NCI-H526 treated with DMSO at 0.1 percent for 48 hours (cell line): ENCODE measurements at places on chromosomes 6 and 20.

- DNase-seq, result no peak
Measured at GRCh38 chr6:43627008-43627825, 1.8 kb downstream of the GTPBP2 start.

- DNase-seq, result no peak
Measured at GRCh38 chr6:144156338-144156737, 6.0 kb downstream of the STX11 start.

- DNase-seq, result no peak
Measured at GRCh38 chr6:125307150-125307838, 5.5 kb upstream of the HDDC2 start.

GRCh38 chr6:52591832-52592231 is 15.0 kb upstream of the TRAM2 start:
- no peak for DNase-seq

- no peak for DNase-seq
Measured at GRCh38 chr6:149372062-149372461, 28.0 kb upstream of the SUMO4 start.

GRCh38 chr6:35186571-35186970 is 27.2 kb upstream of the SCUBE3 start:
- no peak for DNase-seq

DNA sequence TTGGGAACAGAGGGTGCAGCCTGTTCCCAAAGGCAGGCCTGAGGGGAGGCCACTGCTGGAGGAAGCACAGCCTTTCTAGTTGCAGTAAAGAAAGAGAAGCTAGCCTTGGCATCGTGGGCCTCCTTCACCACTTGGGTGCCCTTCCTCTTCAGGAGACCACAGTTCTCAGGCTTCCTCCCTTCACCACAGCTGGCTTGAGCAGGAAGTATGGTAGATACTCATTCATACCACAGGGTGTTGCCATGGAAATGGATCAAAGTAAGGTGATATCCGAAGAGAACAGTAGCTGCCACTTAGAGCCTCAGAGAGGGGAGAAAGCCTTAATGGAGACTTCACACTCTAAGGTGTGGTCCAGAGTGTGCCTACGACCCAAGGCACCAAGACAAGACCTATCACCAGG is 120.4 kb upstream of the RIPOR2 start:
- no peak for DNase-seq

- no peak for DNase-seq
Measured at GRCh38 chr6:135854799-135855198, 3.3 kb downstream of the PDE7B start.

GRCh38 chr6:44222486-44223318 is 693 bp upstream of the SLC29A1 start:
- DNase-seq, result peak; percentile 59

GRCh38 chr6:131900231-131900630 is 50.9 kb downstream of the CCN2 start:
- DNase-seq, result no peak

- DNase-seq, result no peak
Measured at GRCh38 chr20:9475456-9475855, 38.9 kb upstream of the LAMP5 start.

DNA sequence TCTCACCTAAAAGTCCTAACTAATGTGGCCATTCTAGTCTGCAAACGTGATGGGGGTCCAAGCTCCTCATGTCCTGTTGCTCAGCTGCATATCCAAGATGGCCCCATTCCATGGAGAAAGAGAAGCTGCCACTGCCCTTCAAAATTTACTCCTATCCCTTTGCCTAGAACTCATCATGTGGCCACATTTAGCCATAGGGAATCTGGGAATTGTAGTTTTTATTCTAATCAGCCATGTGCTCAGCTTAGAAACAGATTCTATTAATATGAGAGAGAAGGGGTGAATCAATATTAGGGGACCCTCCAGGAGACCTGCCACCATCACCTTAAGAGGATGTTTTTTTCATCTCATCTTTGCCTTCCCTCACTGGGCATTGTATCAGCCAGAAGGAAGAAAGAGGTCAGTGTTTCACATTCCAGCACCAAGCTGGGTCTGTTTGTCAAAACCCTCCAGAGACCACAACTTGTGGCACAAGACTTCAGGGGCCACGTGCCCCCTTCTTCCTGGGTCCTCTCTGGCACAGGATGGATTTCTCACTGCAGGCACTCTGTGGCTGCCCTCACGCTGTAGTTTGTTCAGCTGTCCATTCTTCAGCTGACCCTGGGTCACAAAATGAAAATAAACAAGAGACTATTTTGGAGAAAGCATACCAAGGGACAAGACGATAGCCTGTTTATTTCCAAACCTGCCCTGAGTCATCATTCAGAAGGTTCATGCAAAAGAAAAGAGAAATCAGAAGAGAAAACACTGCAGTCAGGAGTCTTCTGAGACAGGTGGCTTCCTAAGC is 172.0 kb downstream of the EYA2 start:
- no peak for DNase-seq

- DNase-seq, result no peak
Measured at GRCh38 chr6:158642097-158642601, 2.4 kb downstream of the DYNLT1 start.

DNA sequence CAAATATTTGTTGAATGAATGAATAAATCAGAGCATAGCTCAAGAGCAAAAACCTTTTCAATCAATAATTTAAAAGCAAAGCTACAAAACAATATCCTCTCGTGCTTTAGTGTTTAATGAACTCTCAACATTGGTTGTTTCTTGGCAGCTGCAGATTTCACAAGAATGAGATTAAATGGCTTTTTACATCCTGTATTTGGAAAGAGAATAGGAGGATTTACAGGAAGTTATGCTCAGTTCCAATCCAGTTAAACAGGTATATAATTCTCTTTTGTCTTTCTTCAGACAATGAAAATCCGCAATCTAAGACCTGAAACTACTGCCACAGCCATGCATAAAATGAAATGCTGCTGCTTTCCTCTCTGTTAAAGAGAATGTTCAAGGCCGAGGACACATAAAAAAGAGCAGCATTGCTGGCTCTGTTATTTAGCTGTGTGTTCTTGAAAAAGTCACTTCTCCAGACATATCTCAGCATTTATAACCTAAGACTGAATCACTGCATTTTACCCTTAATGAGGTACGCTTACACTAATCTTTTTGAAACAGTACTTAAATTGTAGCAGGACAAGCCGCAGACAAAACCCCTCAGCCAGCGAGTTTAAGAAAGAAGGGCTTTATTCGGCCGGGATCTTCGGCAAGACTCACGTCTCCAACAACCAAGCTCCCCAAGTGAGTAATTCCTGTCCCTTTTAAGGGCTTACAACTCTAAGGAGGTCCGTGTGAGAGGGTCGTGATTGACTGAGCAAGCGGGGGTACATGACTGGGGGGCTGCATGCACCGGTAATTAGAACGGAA is 3.6 kb downstream of the C6orf52 start:
- DNase-seq, result no peak

DNA sequence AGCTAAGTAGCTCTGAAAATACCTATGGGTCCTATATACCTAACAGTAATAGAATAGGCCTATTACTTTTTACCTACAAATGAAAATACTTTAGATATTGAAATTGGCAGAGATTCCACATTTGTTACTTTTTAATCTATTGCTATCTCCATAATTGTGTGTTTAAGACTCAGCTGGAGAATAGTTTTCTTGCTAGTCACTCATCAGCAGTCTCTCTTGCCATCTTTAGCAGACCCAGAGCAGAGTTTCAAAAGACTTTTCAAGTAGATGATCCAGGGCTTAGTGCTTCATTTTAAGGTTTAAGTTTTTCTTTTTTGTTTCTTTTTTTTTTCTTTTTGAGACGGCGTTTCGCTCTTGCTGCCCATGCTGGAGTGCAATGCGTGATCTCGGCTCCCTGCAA is 12.9 kb downstream of the ANKS1A start:
- DNase-seq, result no peak

DNA sequence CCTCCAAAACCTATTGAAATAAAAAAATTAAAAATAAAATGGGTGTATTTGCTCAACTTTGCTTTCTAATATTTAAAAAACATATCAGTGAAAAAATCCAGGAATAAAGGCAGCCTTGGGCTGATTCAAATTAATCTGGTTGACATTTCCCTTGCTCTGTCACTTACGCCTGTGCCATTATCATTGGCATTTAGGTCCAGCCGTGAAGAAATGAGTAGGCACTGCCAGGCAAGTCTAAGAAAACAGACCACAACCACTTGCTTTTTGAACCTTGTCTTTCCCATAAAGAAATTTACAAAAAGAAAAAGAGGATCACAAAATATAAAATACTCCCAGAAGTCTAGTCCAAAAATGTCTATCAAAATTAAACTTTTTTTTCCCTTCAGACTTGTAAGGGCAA is 59.2 kb upstream of the HBS1L start:
- DNase-seq, result no peak

- peak; percentile 68 for DNase-seq
Measured at GRCh38 chr20:40160097-40160550, 528.9 kb downstream of the MAFB start.

DNA sequence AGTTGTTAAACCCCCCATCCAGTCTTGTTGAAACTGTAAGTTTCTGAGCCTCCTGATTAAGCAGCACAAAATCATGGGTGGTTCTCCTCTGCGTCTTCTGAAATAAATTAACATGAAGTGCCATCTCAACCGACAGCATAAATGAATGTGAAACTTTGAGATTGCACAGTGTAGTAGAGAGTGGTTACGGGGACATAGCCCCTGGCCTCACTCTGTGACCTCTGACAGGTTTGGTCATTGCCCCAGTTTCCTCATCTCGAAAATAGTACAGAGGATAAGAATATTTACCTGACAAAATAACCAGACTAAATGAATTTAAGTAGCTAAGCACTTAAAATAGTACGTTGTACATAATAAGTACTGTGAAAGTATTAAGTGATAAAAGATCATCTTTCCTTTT is 19.1 kb downstream of the NKX2-4 start:
- no peak for DNase-seq

DNA sequence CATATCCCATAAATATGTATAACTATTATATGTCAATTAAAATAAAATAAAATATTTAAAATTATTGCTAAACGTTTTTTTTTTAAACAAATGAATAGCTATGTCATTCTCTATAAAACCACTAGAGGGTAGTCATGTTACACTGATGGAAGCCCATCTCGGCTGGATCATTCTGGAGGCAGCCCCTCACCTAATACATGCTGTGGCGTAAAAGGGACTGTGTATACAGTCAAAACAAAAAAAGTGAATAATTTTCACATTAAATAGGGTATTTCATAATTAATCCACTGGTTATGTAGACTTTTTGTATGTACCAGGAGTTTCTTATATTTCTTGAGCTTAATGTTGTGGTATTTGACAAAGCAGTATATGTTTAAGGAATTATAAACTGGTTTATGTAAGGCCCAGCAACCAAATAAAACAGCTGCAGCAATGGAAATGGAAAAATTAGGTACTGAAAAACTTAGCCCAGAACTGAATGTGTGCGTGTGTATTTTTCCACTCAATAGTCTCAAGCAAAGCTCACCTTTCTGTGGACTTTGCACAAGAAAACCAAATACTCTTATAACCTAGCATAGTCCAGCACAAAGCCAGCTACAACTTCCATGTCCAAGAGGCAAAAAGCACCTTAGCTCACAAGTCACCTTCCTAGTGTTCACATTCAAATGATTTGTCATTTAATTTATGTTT is 81.7 kb downstream of the COL9A1 start:
- DNase-seq, result peak; percentile 52

- DNase-seq, result no peak
Measured at GRCh38 chr6:103107985-103108384, 1714.5 kb downstream of the GRIK2 start.

- DNase-seq, result no peak
Measured at GRCh38 chr20:62370115-62370806, 3.1 kb upstream of the LAMA5 start.

DNA sequence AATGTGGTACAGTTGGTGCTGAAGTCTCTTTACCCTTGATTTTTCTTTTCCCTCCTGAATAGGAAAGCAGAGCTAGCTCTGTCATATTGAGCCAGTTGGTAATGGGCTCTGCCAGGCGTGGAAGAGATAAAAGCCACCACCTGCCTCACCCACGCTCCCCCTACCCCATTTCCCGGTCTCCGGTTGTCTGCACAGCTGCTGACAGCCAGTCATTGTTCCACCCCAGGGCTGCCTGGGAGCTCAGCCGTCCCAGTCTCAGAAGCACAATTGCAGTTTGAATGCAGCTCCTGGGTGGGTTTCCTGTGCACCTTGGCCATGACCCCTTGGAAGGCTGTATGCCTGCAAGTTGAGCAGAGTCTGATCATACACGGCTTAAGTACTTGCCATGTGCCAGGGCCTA is 675.2 kb upstream of the FLRT3 start:
- peak; percentile 44 for DNase-seq

- DNase-seq, result no peak
Measured at GRCh38 chr6:158344534-158344933, 32.3 kb downstream of the TULP4 start.
